ENCODE measurements at places on chromosomes 6 and 20.

DNA sequence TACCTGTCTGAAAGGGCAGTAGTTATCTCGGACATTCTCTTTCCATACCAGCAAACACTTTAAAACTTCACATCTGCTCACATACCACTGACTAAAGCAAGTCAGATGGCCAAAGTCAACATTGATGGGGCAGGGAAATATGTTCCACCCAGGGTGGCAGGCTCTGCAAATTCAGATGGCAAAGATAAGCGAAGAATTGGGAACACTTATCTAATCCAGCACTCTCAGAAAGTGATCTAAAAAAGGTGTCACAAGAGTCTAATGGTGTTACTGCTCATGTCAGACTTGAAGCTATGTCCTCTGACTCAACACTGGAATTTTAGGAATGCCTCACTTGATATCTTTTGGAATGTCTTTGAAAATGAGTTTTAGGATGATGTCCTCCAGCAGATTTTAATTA is 1086.2 kb downstream of the KIF16B start:
- DNase-seq = no peak

DNA sequence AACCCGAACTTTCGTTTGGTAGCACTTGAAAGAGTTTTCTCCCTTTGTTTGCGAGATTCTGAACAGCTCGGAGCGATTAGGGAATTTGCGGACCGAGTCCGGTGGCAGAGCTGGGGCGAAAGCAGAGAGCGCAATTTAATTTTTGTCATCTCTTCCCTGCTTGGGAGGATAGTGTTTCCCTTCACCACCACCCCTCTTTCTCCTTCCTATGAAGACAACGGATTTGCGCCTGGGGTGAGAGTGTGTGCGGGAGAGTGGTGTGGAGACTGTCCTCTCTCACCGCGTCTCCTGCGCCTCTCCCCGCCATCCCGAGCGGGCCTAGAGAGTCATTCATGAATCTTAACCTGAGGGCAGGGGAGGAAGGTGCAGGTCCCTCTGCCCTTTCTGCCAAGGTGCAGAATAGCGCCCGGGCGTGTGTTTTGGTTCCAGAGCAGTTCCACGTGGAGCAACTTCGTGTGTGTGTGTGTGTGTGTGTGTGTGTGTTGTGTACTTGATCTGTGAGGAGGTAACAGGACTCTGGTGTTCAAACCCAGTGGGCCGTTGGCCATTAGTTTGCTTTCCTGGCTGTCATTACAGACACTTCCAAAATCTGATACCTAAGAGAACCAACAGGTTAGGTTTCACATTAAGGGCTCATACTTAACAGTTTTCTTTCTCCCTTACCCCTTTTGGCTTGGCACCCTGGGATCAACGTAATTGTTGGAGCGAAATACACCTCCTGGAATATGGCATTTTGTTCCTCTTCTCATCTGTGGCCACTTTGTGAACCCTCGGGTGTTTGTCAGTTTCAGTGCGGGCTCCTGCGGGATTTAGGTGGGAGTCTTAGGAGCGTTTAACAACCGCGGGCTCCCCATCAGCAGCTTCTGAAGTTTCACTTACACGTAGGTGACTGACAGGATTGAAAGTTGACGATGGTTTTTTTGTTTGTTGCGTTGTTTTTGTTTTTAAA is 1.8 kb downstream of the EYA4 start:
- no peak for DNase-seq

GRCh38 chr6:26576407-26576843 is 20.3 kb upstream of the ABT1 start:
- DNase-seq = no peak

DNA sequence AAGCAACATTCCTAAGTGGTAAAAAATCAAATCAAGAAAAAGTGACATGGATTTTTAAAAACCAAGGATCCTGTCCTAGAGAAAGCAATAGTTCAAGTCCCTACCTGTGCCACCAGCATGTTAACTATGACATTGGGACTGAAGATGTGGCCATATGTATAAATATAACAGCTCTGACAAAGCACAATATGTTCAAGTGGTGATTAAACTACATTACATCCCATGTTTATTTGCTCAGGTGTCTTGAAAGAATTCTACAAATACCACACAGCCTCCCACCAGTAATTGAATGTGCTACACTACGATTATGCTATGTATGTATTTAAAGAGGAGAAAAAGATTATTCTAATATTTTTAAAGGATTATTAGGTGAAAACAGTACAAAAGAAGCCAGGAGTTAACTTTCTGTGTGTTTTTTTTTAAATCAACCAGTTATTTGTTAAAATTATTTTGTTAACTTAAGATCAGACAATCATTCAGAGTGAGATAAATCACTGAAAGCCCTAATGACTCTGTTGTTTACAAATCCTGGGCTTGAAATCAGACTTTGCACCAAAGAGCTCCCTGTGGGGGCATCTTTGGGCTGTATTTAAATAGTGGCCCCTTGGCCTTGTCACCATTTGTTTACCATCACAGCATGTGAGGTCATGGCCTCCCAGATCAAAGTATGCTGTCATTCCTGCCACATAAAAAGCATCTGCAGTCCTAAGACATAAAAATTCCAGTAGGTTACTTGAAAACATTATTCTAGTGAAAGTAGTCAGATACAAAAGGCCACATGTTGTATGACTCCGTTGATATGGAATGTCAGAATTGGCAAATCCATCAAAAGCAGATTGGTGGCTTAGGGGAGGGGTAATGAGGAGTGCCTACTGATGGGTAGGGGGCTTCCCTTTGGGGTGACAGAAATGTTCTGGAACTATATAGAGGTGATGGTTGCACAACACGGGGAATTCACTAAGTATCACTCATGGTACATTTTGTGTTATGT is 17.1 kb downstream of the TTLL2 start:
- no peak for DNase-seq

DNA sequence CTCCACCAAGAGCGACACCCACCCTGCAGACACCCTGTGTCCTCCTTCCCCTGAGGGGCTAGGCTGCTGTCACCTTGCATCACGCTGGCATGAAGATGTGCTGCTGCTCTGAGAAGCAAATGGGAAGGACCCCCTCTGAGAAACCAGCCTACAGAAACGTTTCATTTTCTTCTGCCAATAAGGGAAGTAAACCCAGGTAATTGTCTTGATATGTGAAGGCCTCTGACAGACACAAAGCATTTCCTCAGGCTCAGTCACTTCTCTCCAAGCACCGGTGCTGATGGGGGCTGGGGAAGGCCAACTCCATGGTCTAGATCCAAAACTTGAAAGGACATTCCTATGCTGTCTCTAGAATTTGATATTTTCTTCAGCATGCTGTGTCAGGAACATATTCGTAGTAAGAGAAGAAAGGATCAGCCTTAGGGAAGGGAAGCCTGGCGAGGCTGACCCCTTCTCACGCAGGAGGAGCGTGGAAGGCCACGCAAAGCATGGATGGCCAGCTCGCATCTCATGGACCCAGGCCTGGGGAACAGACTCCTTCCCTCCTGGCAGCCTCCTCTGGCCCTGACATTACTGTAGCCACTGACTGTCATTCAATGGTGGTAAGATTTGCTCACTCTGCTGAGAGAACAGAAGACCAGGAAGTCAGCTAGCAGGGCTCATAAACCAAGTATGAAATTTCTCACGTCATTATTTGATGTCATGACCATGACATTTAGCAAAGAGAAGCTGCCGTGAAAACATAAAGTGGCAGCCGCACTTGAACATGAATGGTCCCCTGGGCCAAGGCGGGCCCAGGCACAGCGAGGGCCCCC is 20.4 kb downstream of the ACSS1 start:
- no peak for DNase-seq

DNA sequence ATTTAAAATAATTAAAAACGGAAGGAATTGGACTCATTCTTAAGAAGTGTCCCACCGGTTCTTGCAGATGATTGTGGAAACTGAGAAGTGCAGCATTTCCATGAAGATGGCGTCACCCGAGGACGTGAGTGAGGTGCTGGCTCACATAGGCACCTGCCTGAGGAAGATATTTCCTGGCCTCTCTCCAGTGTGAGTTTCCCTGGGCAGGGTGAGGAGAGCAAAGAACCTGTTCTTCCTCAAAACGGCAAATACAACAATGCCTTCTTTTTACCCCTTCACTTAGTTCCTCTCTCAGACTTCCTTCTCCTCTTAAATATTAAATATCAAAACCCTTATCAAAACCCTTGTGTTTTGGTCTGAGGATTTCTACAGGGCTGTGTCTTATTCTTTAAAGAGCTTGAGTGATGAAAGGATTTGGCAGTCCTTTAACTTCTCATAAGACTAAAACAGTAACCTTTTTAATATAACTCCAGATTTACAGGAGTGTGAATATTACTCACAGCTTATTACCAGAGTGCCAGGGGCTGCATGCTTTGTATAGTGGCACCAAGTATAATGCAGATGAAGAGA is 156.3 kb downstream of the CARMIL1 start:
- no peak for DNase-seq

DNA sequence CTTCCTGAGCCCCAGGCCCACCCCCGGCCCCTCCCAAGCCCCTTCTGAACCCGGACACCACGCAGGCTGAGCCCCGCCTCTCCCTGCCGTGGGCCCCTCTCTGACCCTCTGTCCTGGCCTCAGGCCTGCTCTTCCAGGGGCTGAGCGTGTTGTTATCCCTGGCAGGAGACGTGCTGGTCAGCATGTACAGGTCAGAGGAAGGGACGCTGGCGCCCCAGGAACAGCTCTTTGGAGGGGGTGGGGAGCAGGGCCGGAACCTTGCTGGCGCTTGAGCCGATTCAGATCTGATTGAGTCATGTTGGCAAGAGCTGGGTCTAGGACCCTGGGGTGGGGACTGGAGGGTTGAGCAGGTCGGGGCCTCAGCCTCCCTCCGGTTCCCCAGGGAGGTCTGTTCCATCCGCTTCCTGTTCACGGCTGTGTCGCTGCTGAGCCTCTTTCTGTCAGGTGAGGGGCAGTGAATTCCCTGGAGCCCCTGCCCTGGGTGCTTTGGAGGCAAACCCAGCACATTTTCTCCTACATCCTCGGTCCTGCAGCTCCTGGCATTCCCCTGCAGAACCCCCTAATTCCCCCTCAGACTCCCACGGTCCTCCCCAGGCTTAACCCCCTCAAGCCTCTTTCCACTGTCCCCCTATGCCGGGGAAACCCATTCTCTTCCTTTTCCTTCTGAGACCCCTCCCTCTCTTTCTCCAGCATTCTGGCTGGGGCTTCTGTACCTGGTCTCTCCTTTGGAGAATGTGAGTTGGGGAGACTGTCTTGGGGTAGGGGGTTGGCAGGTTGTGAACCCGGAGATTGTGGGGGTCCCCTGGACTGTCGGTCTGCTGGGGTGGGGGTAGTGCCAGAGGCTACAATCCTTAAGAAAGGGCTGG is 2.0 kb downstream of the SPAG4 start:
- DNase-seq = no peak

DNA sequence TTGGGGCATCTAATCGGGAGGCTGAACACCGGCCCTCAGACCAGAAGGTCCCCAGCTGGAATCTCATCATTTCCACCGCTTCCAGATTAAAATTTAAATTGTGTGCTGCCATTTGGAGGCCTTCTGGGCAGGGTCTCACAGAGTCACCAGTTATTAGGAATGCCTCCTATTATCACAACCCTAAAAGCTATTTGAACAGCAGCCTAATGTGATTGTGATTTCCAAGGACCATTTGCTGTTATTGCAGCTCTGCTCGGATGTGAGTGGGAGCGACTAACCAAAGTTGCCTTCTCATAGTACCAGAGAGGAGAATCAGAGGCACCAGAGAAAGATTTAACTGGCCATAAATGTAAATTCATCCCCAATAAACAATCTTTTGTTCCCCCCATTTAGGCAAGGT is 277.3 kb downstream of the RNF144B start:
- DNase-seq = no peak

DNA sequence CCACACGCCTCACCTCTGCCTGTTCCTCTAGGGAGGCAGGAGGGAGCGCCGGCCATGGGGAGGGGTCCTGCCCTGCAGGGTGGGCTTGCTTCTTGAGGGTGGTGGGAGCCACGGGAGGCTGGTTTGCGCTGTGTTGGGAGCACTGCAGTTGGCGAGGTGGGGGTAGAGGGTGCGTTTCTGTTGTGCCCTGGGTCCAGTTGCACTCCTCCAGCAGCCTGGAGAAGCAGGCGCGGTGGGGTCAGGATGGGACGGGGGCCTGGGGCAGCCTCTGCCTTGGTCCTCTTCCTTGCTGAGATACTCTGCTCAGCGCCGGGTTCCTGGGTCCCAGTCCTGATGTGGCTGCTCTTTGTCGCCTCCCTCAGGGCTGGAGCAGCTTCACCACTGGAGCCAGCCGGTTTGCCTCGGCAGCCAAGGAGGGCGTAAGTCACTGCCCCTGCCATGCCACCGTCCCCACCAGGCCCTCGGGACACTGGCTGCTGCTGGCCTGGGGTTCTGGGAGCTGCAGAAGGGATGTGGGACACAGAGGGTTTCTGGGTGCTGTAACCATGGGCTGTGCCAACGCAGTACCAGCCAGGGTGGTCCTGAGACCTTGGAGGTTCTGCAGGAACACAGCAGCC is 8.4 kb downstream of the ARFGAP1 start:
- no peak for DNase-seq

GRCh38 chr6:85923013-85923430 is 280.3 kb upstream of the SYNCRIP start:
- no peak for DNase-seq

DNA sequence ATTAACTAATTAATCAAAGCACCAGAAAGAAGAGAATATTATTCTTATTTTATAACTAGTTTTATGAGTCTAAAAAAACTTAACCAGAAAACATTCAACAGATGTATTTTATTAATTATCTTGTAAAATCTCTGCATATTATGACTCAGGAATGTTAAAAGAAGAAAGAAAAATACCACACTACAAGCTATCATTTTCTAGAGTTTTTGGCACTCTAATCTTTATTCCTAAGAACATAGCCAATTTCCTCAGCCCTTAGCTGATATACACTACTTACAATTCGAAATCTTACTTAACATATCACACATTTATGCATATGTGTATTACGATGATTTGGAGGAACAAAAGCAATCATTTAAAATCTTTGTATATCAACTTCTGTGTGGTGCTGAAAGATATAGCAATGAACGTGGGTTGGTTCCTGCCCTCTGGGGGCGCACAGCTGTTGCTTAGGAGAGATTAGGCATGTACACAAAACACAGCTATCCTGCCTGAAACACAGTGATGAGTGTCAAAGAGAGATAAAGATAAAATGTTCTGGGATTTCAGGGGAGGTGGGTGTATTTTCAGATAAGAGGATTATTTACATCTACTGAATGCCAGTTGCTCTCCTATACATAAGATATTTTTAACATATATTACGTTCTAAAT is 404.5 kb downstream of the SYNE1 start:
- DNase-seq = no peak

DNA sequence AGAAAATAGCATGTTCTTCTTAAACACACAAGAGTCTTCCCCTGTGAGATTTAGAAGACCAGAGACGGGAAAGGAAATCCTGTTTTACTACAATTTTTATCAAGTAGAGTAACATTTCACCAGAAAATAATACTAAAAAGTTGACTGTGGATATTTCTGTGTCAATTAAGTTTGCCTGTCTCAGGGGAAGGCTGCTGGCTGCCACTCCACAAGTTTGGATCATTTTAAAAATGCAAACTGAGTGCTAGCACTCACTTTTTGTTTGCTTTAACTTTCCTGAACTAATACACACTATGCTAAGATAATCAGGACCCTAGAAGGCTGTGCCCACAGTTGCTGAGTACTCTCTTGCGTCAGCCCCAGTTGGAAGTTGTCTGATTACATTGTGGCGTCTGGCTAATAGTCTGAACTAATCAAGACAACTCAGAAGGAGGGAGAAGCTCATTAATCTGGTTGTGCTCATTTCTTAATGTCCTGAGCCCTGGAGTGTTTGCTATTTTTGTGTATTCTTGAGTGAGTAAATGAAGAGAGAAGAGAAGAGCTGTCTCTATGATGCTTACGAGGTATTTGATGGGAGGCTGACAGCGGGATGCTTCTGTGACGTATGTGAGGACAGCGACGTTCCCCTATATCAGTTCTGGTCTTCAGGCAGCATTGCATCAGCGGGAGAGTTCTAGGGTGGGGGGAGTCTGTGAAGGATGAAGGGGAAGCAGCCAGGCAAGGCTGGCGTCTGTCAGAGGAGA is 664.2 kb downstream of the QKI start:
- DNase-seq = no peak

Data from stimulated activated CD8-positive, alpha-beta memory T cell treated with anti-CD3 and anti-CD28 coated beads, Interleukin-4, amount 100 ng/mL, for 1 hour (primary cell).